GM10248 (cell line): ENCODE measurements at places on chromosomes 16 and 17.

GRCh38 chr17:9120471-9120870, 99.2 kb downstream of the NTN1 start:
- DNase-seq = no peak

DNA sequence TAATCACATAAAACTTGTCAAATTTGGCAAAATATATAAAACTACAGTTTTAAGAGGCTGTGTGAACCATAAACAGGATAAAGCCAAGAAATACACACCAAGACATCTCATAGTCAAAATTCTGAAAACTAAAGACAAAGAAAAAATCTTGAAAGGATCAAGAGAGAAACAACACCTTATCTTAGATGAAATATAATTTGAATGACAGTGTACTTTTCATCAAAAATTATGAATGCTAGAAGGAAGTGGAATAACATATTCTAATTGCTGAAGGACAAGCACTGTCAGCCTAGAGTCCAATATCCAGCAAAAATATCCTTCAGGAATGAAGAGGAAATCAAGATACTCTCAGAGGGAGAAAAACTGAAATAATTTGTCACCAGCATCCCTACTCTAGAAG, 37.2 kb downstream of the PIK3R5 start:
- DNase-seq = no peak

DNA sequence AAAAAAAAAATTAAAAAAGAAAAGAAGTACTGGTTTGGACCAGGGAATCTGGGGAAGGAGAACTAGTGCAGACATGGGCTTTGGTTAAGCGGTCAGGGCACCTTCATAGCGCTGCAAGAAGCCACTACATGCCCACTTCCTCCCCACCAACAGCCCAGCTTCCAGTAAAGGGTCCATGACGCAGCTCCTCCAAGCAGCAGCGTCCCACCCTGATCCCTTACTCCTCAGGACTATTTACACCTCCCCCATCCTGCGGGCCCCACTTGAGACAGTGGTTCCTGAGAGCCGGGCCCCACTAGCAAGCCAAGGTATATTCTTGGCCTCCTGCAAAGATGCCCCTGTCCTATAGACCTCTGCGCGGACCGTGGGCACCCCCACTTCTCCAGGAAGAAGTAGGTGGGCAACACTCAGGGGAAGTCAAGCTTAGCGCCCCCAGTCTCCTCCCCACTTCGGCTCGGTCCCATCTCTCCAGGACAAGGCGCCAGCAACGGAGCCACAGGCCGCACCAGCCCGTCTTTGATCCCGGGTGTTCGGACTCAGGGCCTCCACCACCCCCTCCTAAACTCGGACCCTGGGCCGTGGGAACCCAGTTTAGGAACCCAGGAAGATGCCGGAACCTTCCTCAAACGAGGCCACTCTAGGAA, 913 bp upstream of the PRR14 start:
- DNase-seq = no peak

GRCh38 chr16:66228792-66229191, 137.7 kb upstream of the CDH5 start:
- no peak for DNase-seq

GRCh38 chr16:49834531-49835151, 21.3 kb downstream of the ZNF423 start:
- no peak for DNase-seq

- DNase-seq = no peak
Measured at GRCh38 chr17:15779119-15779518, 47.0 kb downstream of the TBC1D26 start.

- no peak for DNase-seq
Measured at GRCh38 chr16:68287276-68288251, 23.2 kb downstream of the SLC7A6OS start.

GRCh38 chr16:14089283-14089823, 18.2 kb downstream of the MRTFB start:
- DNase-seq = no peak

GRCh38 chr17:80817861-80818260, 173.8 kb upstream of the CHMP6 start:
- DNase-seq = no peak

DNA sequence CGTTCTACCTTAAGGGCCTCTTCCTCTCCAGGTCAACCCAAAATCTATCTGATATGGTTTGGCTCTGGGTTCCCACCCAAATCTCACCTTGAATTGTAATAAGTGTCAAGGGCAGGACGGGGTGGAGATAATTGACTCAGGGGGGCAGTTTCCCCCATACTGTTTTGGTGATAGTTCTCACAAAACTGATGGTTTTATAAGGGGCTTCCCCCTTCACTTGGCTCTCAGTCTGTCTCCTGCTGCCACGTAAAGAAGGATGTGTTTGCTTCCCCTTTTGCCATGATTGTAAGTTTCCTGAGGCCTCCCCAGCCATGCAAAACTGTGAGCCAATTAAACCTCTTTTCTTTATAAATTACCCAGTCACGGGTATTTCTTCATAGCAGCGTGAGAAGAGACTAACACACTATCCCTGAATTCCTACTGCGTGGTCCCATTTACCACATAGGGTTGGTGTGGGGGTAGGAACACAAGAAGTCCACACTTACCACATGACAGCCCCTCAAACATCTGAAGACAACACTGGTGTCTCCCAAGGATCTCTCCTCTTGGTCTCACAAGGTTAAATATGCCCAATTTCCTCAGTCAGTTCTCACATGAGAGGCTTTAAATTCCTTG, 8.2 kb downstream of the COTL1 start:
- DNase-seq = no peak
